Activated naive CD4-positive, alpha-beta T cell treated with Interleukin-2 at 50 U/mL for 16 hours (primary cell): ENCODE measurements at places on chromosomes 16 and 17.

- DNase-seq = no peak
These were observed 2.5 kb downstream of the KANSL1 start for GRCh38 chr17:46190763-46191162.

- no peak for DNase-seq
These were observed 65.7 kb upstream of the KSR1 start for GRCh38 chr17:27390540-27390939.

GRCh38 chr17:16250635-16251034 lies 33.6 kb downstream of the PIGL start:
- no peak for DNase-seq

GRCh38 chr17:61396586-61397085 lies 3.0 kb upstream of the TBX2 start:
- no peak for DNase-seq

GRCh38 chr17:17098551-17099179 lies 56.4 kb downstream of the MPRIP start:
- no peak for DNase-seq
